ENCODE measurements at places on chromosomes 2 and 18.

DNA sequence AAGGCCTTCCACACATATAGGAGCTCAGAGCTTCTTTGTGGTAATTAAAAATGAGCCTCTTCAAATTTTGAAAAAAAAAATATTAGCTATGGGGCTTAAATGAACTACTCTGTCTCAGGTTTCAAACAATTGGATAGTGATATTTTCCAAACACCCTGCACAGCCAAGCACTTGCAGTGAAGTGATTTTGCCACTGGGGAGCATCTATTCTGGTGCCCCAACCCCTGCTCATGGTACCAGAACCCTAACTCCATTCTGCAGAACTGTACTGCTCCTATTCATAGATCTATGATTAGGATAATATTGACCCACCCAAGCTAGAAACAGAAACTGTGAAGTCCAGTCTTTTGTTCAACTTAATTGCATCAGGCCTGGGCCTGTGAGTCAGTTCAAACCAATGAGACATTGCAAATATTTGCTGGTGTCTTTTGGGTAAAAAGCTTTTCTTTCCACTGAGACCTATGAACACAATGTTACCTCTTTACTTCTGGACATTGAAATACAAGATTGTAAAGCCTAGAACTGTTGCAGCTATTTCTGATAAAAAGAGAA, 324.0 kb downstream of the GALNT13 start:
- no peak for DNase-seq

GRCh38 chr18:22170421-22171257, 1.2 kb downstream of the GATA6 start:
- DNase-seq: peak; percentile 45

DNA sequence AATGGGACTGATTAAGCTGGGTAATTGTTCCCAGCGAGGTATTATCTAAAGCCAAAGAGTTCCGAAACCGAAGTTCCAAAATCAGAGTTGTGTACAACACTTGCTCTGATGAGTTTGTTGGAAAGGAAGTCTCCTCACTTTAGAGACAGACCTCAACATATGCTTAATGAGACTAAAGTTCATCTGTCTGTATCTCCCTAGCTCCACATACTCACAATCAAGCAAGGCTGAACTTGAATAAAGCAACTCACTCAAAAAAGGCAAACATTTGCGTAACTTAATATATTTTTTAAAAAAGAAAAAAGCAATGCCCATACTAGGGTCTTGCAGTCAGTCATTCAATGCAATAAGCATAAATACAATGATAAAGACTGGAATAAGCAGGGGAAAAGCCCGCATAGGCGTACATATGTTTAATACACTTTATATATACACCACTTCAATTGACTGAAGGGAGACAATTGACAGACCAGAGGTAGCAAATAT, 60.0 kb downstream of the IRS1 start:
- no peak for DNase-seq

DNA sequence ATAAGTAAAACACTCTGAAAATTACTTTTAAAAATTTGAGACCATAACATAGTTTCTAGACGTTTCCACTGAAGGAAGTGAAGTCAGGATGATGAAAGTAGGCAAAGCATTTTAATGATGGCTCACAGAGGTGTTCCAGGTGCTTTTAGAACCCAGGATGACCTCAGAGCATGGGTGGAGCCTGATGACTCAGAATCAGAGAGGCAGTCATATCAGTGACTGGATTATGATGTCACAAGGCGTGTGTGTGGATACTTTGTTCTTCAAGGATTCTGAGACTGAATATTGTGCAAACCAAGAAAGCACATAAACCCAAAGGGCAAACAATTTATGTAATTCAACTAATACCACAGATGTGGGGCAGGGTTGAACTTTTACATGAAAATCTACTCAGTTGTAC, 208.0 kb upstream of the FBXO11 start:
- no peak for DNase-seq

DNA sequence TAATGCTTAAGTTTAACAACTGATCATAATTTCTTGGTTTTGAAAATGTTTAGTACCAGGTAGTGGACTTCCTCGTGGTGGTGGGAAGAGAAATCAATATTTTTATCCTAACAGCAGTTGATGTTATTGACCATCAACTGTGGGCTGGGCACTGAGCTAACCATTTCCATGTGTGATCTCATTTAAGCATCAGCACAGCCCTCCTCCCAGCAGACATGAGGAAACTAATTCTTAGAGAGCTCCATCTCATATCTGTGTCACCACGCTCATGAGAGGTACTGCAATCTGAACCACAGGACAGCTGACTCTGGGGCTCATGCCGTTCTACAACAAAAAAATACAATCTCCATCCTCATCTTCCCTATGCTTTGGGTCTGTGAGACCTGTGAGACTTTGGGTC, 332.8 kb upstream of the RAB12 start:
- no peak for DNase-seq

GRCh38 chr18:45958027-45958426, 9.1 kb downstream of the EPG5 start:
- no peak for DNase-seq

DNA sequence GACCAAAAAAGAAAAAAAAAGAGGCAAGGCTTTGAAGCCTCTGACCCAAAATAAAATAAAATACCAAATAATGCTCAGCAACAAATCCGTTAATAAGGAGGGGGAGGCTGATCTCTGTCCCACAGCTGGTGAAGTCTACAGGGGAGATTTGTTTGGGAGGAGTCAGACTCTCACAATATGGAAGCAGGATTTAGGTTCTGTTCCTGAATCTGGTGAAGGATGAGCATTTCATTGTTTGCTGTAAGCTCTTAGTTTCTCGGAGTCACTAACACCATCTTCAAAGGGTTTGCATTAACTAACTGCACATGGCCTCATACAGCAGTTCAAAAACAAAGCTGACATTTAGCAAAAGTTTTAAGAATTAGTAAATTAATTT, 339.4 kb upstream of the TNP1 start:
- no peak for DNase-seq

DNA sequence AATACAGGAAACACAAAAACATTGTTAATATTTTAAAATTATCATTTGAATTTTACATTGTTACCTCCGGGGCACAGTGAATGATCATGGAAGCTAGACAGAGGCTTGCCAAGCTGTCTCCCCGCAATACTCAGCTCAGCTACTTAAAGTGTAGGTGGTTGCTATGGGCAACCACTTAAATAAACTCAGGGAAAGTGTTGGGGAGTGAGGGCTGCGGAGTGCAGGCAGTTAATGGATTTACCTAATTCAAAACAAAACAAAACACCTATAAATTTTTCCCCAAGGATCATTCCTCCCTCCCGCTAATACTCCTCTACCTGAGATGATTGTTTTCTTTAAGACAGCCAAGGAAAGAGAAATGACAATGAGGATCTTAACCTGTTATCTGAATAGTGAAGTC, 349.5 kb downstream of the TGIF1 start:
- no peak for DNase-seq

DNA sequence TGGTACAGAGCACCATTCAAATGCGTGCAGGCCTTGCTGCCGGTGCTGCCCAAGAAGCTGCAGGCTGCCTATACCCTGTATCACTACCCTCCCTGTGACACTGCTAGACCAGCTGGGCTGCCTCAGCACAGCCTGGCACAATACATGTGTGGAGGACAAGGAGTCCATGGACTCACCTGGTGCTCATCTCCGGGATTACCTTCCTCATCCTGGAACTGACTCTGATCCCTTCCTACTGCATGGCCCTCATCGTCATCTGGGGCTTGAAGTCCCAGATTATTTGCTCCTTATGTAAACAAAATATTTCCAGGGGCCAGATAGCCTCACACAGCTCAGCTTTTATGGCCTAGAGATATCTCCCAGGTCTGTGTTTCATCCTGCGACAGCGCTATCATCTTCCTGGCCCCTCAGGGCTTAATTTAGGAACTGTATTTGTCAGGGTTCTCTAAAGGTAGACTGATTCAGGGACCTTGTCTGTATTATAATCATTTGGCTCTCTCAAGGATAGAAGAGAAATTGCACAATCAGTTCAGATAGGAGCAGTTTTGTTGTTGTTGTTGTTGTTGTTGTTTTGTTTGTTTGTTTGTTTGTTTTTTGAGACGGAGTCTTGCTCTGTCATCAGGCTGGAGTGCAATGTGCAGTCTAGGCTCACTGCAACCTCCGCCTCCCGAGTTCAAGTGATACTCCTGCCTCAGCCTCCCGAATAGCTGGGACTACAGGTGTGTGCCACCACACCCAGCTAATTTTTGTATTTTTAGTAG, 42.9 kb downstream of the WDR75 start:
- DNase-seq: no peak

DNA sequence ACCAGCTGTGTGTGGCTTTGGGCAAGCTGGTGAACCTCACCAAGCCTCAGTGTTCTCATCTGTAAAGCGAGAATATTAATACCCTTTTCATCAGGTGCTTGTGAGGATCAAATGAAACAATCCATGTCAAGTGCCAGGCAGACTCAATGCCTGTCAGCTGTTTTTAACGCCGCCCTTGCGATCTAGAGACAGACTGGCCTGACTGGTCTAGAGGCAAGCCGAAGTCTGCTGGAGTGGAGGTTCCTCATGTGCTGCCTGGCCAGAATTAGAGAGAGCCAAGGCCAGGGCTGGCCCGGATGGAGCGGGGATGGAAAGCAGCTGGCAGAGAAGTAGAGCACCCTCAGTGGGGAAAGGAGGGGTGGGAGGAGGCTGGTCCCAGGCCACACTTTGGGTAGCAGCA, 74.5 kb upstream of the B3GNT7 start:
- DNase-seq: no peak

- no peak for DNase-seq
These were observed 71.0 kb upstream of the BOD1L2 start for GRCh38 chr18:57075716-57076400.

DNA sequence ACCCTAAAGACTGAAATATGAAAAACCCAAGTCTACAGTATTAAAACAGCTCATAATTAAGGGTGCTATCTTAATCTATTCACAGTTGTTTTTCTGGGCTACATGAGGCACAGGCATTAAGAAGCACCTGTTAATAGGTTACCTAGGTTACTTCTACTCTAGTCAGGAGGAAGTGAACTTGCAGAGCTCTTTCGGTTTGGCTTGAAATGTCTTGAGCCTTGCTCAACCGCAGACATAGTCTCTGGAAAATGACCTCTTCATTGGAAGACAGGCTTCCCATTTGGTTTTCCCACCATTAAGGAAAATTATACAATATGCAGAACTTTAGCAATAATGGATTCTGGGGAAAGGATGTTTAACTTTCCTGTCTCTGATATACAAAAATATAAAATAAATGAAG, 142.3 kb upstream of the KCNJ3 start:
- no peak for DNase-seq

DNA sequence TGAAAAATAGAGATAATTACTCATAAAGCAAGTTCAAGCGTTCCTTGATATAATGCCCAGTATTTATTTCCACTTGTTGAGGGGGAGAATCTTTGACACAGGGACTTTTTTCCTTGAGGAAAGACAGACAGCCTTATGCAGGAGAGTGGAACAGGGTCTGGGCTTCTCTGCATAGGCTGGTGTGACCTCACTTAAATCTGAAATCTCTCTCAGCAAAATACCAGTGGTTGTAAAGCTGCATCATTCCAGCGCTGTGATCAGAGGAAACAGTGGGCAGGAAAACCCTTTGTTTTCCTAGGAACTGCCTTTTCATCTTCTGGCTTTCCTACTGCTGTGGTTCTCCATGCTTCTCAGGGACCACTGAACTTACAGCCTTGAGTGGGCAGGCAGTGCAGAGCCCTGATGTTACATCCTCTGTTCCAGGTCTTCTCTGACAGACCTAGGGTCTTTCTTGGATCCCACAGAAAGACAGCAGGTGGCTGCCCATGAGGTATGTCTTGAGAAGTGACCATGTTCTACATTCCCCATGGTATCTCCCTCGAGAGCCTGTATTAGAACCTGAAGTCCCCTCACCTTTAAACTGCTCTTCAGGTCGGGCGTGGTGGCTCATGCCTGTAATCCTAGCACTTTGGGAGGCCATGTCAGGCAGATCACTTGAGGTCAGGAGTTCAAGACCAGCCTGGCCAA, 17.6 kb upstream of the MAP4K4 start:
- DNase-seq: no peak

GRCh38 chr2:205684871-205685313, 2.6 kb downstream of the NRP2 start:
- DNase-seq: no peak

- DNase-seq: no peak
These were observed 45.2 kb upstream of the B3GNT2 start for GRCh38 chr2:62150597-62151305.

DNA sequence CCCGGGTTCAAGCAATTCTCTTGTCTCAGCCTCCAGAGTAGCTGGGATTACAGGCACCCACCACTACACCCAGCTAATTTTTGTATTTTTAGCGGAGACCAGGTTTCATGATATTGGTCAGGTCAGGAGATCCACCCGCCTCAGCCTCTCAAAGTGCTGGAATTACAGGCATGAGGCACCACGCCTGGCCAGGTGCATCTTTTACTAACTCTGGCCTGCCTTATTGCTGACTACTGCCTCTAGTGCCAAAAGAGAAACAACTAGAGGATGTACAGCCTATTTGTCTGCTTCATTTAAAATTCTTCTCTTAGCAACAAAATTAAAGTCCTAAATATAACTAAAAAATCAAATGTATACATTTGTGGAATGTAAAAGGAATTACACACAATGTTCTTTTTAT, 115.4 kb downstream of the BMPR2 start:
- no peak for DNase-seq

DNA sequence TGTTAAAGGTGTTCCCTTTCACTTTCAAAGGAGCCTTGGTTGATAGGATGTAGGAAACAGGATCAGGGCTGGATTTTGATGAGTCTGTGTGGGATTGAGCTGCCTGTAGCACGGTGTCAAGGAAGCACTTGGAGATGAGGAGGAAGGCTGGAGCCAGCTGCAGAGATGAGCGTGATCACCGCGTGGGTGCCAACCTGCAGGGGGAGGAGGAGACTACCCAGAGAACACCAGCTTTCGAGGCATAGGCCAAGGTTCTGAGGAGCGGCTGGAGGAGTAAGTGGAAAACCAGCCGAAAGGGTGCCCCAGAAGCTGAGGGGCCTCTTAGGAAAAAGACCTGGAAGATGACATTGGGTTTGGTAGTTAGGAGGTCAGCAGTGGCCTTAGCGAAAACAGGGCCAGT, 64.2 kb downstream of the TGOLN2 start:
- DNase-seq: no peak

DNA sequence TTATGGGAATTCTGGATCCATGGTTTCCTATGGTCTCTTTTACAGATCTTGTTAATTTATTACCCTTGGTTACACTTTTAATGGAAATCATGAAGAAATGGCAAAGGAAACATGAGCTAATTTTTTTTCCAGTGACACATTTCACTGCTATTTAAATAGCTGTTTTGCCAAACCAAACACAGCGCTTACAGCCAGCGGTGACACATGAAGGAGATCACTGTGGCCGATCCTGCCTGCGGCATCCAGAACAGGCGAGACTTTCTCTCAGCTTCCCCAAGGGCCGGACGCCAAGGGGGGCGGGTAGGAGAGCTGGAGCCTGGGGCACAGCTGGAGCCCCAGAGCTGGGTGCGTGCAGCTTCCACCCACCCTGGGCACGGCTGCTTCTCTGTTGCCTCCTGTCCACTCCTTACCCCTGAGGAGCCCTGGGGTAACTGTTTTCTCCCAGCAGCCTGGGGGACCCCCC, 81.4 kb upstream of the PKDCC start:
- DNase-seq: peak; percentile 84

All from HS-27A (cell line).